Activated T-cell treated with anti-CD3 and anti-CD28 coated beads, Interleukin-2, amount 50 U/mL, for 4 hours (primary cell): ENCODE measurements at places on chromosomes 5 and 9.

DNA sequence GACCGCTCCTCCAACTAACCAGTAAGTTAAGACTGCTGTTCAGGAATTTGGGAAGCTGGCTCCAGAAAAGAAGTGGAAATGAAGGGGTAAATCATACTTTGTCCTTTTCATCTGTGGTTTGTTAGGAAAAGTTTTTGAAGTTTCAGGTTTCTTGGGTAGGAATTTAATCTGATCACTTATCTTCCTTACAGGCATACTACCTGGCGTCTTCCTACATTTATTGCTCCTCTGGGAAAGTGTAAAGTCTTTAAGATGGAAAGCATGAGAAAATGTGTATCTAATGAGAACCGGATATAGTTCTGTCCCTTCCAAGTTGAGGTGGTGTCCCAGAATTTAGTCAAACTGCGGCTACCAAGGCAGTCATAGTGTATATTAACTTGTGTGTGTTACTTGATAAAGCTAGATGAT lies 1.3 kb downstream of the RASA1 start:
- DNase-seq, result no peak

- DNase-seq, result no peak
Measured at GRCh38 chr5:135800656-135801055, 33.8 kb upstream of the SLC25A48 start.

DNA sequence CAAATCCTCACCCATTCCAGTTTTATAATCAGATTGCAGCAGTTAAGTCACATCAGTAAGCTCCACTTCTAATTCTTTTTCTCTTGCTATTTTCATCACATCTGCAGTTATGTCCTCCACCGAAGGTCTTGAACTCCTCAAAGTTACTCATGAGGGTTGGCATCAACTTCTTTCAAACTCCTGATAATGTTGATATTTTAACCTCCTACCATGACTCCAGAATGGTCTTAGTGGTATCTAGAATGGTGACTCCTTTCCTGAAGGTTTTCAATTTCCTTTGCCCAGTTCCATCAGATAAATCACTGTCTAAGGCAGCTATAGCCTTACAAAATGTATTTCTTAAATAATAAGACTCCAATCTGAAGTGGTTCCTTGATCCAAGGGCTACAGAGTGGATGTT lies 53.8 kb upstream of the EDIL3 start:
- no peak for DNase-seq

DNA sequence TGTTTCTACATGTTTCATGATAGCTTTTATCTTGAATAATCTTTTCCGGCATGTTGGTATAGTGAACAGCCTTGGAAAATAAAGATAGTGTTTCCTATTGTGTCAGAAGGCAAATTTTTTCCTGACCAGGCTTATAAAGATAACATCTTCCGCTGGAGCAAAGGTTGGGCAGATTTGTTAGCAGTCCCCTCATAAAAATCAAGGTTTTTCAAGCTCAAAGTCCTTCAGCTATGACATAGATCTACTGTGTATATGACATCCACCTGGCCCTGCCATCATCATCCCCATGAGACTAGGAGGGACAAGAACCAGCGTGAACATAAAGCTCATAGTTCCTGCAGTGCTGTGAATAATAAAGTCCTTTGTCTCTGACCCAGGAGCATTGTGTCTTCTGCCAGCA lies 30.4 kb upstream of the OTULINL start:
- no peak for DNase-seq

DNA sequence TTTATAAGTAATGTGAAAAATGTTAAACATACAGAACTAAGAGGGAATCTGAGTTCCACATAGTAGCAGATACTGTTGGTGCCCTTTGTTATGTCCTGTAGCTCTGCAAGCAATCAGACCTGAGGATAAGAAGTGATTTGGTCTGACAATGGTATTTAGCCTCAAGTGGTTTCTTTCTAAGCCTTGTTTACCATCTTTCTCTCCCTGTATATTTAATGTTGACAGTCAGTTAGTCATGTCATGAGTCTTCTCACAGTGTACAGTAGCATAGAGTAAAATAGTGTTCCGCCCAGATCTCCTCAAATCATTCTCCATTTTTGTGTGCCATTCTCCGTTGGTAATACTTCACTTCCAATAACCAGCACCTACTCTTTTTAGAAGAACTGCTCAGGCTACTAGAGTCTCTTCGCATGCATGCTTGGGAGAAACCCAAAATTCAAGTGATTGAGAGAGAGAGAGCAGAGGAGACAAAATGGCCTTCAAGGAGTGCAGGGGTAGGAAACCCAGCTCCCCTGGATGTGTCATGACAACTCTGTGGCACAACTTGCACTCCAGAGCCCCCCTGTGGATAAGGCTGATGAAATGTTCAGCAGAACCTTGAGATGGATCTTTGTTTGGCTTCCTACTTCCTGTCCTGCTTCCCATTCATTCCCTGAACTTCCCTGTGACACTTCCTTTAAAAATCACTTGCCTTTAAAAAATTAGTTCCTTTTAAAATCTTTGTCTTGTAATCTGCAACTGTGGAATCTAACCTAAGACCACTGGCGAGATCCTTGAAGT lies 129.2 kb upstream of the FST start:
- DNase-seq, result no peak

- DNase-seq, result peak; percentile 30
Measured at GRCh38 chr5:173618927-173619519, 2.6 kb upstream of the BOD1 start.

DNA sequence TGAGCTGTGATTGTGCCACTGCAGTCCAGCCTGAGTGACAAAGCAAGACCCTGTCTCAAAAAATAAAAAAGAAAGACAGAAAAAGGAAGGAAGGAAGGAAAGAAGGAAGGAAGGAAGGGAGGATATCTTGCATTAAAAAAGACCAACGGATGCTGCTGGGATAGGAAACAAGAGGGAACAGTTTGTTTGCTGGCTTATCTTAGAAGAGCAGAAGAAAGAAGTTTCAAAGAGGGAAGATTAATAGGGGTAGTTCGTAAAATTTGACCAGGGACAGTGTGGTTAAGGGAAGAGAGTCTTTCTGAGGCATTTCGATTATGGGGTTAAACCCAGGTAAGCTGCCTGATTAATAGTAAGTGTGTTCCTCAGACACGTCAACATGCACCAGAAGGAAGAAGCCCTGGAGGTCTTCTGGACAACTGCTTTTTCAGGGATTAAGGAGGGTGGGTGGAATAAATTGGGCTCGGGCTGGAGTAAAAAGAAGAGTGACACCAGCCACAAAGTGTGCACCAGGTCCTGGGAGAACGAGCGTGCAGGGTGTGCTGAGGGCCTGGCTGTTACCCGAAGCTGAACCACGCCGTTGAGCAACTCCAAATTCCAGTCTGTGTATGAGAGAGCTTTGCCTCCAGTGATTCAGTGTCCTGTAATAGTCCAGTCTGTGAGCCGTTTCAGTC lies 24.8 kb downstream of the FYB1 start:
- no peak for DNase-seq

DNA sequence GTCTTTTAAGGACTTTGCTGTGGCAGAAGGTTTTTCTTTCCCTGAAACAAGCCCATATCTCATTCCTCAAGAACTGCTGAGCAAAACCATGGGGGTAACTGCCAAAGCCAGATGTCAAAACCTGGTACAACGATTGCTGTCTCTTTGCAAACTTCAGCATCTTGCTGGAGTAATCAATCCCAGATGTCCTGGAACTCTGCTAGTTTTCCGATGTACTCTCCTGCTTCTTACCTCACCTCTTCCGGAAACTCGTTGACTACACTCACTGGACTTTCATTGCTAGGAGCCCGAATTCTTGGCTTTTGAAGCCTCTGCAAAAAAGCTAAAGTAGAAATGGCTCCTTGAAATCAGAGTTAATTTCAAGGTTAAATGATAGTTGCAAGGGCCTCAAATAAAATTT lies 23.3 kb downstream of the RAD1 start:
- DNase-seq, result no peak

- DNase-seq, result no peak
Measured at GRCh38 chr9:106843371-106843770, 19.6 kb upstream of the ZNF462 start.

GRCh38 chr5:39892708-39893107 lies 467.9 kb upstream of the DAB2 start:
- no peak for DNase-seq

DNA sequence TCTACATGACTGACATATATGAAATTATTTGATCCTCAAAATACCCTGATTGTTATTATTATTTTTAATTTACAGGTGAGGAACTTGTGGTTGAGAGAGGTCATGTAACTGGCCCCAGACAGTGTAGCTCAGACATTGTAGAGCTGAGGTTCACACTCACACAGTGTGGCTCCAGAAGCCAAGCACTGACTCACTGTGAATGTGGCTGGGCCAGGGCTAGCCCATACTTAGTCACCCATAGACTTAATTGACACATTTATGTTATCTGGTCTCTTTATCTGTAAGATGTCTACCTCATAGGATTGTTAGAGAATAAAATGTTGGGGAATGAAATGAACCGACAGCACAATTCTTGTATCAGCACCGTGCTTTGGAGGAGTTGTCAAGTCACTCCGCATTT lies 24.9 kb upstream of the CCDC112 start:
- DNase-seq, result no peak

- DNase-seq, result peak; percentile 31
Measured at GRCh38 chr9:72524820-72525540, 3.6 kb downstream of the TMC1 start.

DNA sequence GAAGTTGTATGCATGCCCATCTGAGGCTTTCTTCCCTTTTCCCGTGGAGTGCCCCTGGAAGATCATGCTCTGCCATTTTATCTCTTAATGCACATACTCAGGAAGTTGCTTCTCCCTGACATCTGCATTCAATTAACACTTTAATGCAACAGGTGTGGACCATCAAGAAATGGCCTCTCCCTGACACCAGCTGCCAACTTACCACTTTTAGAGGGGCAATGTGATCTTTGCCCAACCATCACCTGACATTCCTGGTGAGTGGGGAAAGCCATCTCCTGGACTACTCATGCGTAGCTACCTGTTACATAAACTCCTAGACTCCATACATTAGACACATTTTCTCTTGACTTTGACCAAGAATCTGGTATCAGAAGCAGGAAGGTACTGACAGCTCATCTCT lies 1450.4 kb upstream of the CDH9 start:
- no peak for DNase-seq

GRCh38 chr5:87266914-87267573 lies 639 bp upstream of the RASA1 start:
- DNase-seq, result no peak

- DNase-seq, result no peak
Measured at GRCh38 chr5:115096034-115096769, 73.5 kb downstream of the TRIM36 start.

GRCh38 chr9:35937227-35937626 lies 20.7 kb downstream of the OR2S2 start:
- no peak for DNase-seq

- DNase-seq, result no peak
Measured at GRCh38 chr5:160799184-160799583, 52.8 kb downstream of the ATP10B start.

DNA sequence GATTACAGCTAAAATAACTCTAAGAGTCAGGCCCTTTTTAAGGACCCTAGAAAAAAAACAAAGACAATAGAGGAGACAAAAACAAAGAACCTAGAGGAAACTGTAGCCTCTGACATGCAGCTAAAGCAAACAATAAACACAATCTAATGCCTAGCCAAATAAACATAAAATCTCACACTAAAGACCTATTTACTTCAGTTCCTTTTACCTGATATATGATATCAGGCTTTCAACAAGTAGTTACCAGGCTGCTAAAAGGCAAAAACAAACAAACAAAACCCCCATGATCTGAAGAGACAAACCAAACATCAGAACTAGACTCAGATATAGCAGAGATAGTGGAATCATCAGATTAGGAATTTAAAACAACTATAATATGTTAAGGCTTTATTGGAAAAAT lies 226.5 kb upstream of the POU5F2 start:
- no peak for DNase-seq
